Trophoblast cell (in vitro differentiated cells and primary cell): ENCODE measurements at places on chromosomes 1 and 21.
A peak's percentile ranks its signal among the peaks of the same experiment; 100 is the strongest.

DNA sequence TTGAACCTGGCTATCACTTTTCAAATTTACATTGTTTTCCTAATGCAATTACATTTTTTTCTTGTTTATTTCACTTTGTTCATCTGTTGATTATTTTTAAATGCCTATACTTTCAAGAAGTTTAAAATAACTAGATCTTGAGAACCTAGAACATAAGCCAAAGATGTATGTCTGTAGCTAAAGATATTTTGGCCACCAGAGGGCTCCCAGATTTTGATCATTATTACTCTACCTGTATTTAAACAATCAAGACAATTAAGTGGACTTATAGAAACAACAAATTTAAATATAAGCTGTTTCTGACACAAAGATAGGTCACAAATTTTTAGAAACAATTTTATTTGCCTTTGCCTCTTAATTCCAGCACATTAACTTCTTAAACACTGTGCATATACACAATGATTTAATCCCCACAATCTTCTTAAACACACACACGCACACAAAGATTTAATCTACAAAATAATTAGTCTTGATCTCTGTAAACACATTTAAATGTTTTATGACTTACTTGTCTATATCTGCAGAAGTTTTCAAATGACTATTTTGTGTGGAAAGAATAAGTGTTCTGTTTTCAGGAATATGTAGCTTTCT, 380.0 kb downstream of the DSCAM start:
- peak; percentile 74 for DNase-seq

GRCh38 chr1:66050123-66050522, 257.4 kb downstream of the PDE4B start:
- DNase-seq: no peak

DNA sequence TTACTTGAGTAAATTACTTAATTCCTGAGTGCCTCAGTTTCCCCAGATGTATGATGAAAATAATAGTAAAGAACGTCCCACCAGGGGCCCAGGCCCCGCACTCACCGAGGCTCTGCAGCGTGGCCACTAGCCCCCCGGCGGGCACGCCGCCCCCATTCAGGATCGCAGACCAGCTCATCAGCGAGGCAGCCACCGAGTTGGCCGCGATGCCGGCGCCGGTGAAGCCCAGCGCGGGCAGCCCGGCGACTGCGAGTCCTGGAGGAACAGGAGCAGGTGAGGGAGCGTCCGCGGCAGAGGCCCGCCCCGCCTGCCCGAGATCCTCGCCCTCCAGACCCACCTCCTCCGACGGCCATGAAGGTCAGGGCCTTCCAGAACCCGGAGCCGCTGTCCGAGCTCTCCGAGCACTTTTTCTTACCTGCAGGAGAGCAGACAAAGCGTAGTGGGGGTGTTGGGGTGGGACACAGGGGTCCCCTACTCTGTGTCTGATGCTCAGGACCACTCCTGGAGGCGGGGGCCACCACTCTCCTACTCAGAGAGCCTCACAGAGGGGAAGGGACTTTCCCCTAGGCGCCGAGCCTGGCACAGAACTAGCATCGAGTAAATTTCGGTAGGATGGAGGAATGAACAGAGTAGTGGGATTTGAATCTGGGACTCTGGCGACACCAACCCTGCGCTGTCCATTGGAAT, 3.7 kb downstream of the IFI6 start:
- DNase-seq: no peak

- DNase-seq: peak; percentile 71
These were observed 2.2 kb downstream of the FAM89A start for GRCh38 chr1:231037585-231038517.

DNA sequence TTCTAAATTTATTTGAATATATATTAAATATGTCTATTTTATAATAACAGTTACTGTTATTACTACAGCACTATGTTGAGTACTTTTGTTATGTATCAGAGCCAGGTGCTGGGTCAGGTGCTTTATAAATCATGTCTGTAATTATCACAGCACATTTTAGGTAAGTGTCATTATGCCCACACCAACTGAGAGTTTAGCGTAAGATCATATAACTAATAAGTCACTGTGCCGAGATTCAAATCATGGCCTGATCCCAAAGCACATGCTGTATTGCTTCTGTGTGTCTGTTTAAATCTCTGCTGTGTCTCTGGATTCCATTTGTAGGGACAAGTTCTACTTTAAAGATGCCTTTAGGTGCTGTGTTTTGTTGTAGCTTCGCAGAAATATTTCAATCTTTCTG, 1.9 kb downstream of the GPSM2 start:
- no peak for DNase-seq

GRCh38 chr1:75514270-75514669, 96.6 kb downstream of the SLC44A5 start:
- no peak for DNase-seq

GRCh38 chr1:19395678-19396192, 83.6 kb downstream of the SLC66A1 start:
- peak; percentile 81 for DNase-seq

- no peak for DNase-seq
These were observed 35.9 kb upstream of the MPZL1 start for GRCh38 chr1:167685844-167686243.

- peak; percentile 21 for DNase-seq
These were observed 11.1 kb upstream of the RAB42 start for GRCh38 chr1:28580722-28581530.

- no peak for DNase-seq
These were observed 5.7 kb upstream of the ZNF697 start for GRCh38 chr1:119653839-119654170.

- no peak for DNase-seq
These were observed 161.4 kb upstream of the TNR start for GRCh38 chr1:175904808-175905207.

- DNase-seq: peak; percentile 46
These were observed 223.9 kb downstream of the DUSP10 start for GRCh38 chr1:221517961-221518360.

DNA sequence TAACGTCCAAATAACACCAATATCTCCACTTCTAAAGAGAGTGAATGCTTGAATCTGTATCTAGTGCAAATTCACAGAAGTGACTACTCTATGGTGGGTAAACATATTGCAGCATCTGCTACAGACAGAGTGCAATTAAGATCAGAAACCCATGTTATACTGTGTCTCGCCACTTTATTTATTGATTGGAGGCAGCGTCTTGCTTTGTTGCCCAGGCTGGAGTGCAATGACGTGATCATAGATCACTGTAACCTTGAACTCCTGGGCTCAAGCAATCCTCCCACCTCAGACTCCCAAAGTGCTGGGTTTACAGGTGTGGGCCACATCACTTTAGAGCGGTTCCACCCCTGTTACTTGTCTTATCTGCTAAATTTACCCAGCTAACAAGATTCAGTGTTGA, 57.0 kb downstream of the HLCS start:
- no peak for DNase-seq

GRCh38 chr1:107152395-107152794, 11.6 kb downstream of the NTNG1 start:
- DNase-seq: no peak

DNA sequence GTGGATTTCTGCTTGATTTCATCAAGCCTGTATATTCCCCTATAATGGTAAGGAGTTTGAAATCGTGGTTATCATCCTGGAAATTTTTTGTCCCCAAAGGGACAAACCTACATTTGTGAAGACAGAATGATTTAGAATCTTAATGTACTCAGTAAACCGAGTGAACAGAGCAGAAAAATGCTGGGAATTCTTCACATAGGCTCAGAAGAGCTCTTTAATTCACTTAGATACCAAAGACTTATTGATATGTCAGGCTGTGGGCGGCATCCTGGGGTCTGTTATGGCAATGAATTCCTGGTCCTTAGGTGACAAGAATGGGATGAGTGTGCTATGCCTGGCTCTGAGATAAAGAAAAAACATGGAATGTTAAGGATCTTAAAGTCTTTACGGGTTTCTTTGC, 74.9 kb downstream of the ROR1 start:
- DNase-seq: no peak

GRCh38 chr1:9344426-9345200, 51.9 kb downstream of the SPSB1 start:
- peak; percentile 65 for DNase-seq

- DNase-seq: peak; percentile 20
These were observed 1.2 kb downstream of the PTPN14 start for GRCh38 chr1:214550013-214550856.

- no peak for DNase-seq
These were observed 278.3 kb downstream of the ZNF648 start for GRCh38 chr1:181783208-181783607.

DNA sequence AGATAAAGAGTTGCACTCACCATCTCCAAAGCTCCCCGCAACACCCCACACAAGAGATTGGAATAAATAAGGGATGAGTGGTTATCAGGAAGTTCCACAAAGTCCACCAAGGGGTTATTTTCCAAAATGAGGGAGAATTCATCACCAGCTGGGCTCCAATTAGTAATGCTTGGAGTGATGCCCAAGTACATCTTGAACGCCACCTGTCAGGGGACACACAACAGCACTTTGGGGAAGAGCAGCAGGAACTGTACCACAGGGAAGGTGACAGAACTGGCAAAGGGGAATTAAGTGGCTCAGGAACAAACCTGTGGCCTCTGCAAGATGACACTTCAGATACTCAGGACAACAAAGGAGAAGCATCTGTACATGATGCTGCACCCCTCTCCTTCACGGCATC, 11.5 kb downstream of the TRAPPC3 start:
- no peak for DNase-seq

GRCh38 chr1:10753299-10753698, 43.1 kb downstream of the CASZ1 start:
- DNase-seq: no peak

- DNase-seq: no peak
These were observed 533.3 kb upstream of the CXADR start for GRCh38 chr21:16979574-16979973.

- DNase-seq: no peak
These were observed 27.2 kb downstream of the PSMG1 start for GRCh38 chr21:39156024-39156423.

- no peak for DNase-seq
These were observed at the start of gene CFH for GRCh38 chr1:196651637-196652215. CFH (plus strand) TSS chr1:196652043; CDS start chr1:196652118, 75 bp downstream.
